ENCODE measurements at places on chromosomes 2 and 18.

- DNase-seq = no peak
Measured at GRCh38 chr2:142754182-142754581, 123.3 kb upstream of the KYNU start.

GRCh38 chr18:33833842-33834241 lies 255.8 kb downstream of the ASXL3 start:
- no peak for DNase-seq

GRCh38 chr2:121099329-121100290 lies 185.4 kb downstream of the TFCP2L1 start:
- no peak for DNase-seq

- no peak for DNase-seq
Measured at GRCh38 chr18:23584019-23584983, 2.0 kb downstream of the NPC1 start.

DNA sequence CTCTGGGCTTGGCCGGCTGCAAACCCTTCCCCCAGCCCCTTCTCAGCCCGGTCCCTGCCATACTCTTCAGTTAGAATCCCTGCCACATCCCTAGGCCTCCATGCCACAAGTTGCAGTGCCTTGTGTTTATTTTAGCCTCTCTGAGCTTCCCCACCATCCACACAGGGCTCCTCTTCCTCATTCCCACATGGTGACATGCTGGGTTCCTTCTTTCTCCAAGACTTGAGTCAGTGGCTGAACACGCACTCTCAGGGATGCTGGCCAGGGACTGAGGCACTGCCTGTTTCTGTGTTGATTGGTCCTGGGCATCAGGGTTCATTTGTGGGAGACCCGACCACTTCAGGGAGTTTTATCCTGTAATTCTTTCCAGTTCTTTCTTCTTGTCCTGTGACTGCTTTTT lies 56.3 kb downstream of the KCNS3 start:
- DNase-seq = no peak

DNA sequence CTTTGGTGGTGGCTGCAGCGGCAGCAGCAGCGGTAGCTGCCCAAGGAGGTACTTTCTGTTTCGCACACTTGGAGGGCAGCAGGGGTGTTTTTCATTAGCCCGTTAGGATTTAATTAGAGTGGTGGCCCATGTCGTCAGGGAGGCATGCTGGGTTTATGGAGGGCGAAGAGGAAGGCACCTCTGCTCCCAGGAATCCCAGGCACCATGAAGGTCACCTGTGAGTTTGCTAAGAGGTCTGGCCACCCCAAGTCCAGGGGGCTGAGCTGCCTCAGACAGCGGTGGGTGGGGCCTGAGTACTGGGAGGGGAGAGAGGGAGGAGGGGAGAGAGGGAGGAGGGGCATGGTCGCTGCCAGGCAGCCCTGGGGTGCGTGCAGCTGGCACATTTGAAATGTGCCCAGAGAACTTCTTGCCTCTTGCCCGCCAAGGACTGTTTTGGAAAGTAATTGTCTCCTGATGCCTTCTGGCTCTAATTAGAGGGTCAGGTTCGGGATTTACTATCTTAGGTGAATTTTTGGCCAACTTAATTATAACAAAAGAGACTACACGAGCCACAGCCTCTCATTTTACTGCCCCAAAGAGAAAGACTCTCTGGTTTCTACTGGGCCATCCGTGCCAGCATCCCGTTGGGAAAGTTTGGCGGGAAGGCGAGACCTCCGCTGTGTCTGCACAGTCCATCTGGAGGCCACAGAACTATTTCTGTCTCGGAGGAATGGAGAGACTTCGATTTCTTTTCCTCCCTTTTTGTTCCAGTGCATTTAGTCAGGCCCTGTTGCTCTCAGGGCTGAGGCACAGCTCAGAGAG lies 62.0 kb downstream of the GLI2 start:
- peak; percentile 22 for DNase-seq

DNA sequence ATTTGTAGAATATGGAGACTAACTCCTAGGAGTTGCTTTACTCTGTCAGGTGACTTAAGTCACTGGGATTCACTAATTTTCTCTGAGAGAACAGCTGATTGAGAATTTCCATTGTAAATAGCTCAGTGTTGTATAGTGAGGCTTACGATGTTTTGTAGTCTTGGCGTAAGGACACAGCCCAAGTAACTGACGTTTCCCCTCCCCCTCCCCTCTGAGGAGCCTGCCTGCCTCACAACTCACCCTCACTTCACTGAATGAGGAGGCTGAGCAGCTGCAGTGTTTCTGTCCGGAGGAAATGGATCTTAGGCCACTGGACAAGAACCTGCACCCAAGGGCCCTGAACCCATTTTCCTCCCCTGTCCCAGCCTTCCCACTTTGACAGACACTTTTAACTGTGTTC lies 264.6 kb downstream of the PHLPP1 start:
- DNase-seq = no peak

DNA sequence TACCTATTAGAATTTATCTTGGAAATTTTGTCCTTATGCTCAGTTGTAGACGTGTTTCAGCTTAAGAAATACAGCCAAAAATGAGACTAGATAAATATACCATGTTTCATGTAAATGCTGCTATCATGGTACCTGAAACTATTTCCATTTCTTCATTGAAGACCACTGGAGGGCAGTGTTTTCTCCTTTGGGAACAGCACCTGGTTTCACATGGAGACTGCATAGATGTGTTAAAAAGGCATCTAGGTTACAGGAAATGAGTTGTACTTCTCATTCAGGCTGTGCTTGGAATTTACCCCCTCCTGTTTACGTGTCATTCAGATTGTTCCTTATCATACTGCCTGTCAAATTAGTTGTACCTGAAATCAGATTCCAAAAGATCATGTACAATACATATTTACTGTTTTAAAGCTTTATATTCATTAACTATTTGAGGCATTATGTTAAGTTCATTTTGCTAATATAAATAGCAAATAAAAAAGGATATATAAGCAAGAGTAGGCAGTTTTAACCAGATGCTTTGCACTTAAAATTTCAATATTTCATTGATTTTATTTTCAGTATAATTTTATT lies 57.3 kb upstream of the PSMD14 start:
- no peak for DNase-seq

DNA sequence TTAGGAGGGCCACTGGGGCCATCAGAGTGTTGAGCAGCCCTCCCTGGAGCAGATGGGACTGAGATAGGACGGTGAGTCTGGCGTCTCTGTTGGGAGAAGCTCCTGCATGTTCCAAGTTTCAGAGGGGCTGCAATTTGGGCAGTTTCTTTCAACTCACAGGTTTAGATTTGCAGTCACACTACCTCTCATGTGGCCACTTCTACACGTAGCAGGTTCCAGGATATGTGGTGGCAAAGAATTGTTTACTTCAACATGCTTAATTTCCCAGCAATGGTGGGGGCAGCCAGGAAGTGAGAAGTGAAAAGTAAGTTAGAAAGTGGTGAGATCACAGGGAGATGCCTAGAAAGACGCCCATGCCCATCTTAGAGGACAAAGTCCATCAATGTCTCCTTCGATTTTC lies 9.3 kb downstream of the NCK2 start:
- no peak for DNase-seq

- DNase-seq = no peak
Measured at GRCh38 chr2:12636837-12637581, 79.7 kb upstream of the TRIB2 start.

DNA sequence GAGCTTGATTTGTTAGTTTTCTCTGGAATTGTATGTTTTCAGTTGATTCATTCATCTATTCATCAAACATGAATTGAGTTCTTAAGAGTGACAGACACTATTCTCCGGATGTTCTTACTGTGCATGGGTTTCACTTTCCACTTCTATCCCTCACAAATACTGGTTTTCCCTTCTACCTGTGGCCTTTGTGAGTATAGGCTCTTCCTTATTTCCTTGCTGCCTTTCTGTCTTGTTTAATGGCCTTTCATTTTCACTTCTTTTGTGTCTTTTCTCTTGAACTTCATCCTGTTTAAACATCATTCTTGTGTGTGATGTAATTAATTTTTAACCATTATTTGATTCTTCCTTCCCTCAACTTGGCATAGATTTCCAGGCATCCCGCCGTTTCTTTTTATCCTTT lies 90.7 kb downstream of the CRIM1 start:
- no peak for DNase-seq

- DNase-seq = peak; percentile 86
Measured at GRCh38 chr2:27379836-27380625, 503 bp downstream of the ZNF513 start.

DNA sequence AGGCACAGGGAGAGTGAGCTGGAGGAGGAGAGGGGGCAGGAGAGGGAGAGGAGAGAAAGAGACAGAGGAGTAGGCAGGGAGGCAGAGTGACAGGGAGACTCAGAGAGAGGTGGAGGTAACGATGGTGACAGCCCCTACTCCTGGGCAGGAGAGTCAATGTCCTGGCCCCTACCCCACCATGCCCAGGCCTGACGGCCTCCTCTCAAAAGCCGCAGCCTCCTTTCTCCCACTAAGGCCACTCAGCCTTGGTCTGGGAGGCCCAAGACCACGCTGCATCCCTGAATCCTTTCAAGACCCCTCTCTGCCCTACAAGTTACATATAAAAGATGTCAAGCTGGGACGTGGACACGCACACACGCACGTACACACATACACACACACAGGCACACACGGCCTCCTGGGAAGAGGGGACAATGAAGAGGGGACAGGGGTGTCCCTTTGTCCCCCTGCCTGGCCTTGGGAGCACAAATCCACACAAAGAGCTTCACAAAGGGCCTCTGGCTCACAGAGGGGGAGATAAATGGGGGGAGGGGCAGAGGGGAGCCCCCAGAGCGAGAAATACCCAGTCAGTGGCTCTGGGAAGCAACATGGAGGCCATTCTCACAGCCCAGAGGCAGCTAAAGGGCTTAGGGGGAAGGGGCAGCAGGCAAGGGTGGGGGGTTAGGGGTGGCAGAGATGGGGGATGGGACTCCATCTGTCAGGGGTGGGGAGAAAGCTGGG lies 19.5 kb upstream of the TNS1 start:
- no peak for DNase-seq

DNA sequence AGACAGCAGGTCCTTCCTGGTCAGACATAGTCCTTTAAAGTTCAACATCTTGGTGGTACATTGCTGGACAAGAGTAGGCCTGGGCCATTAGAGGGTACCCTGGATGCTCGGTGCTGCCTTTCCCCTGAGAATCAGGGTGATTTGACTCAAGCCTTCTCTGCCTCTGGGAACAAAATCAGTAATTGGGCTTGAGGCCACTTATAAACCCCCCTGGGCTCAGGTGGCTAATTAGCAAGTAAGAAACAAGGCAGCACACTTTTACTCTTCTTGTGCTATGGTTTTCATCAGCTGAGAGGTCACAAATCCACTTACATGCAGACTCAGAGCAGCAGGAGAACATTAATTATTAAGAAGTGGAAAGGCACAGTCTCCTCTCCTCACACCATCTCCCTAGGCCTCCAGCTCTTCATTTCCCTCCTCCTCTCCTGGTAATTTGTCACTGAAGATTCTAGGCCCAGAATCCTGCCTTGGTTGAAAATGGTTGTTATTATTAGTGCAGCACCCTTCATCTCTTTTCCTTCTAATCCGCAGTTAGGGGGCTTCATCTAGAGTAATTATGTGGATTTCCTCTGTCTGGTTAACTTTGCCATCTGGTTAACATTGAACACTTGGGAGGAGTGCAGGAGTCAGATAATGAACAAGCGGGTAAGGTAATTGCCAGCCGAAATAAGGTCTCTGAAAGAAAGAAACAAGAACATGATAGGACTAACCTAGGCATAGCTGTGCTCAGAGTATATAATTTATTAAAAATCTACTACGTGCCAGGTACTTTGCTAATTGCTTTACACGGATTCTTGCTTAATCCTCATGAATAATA lies 29.7 kb upstream of the CASP10 start:
- no peak for DNase-seq

All from Right ventricle myocardium inferior (tissue), 1 donor.